ENCODE measurements at places on chromosomes 7 and 10.

- DNase-seq = no peak
Observed at GRCh38 chr7:34396437-34397064, 261.5 kb upstream of the NPSR1 start.

- no peak for DNase-seq
Observed at GRCh38 chr10:71024490-71024889, 136.1 kb upstream of the PCBD1 start.

DNA sequence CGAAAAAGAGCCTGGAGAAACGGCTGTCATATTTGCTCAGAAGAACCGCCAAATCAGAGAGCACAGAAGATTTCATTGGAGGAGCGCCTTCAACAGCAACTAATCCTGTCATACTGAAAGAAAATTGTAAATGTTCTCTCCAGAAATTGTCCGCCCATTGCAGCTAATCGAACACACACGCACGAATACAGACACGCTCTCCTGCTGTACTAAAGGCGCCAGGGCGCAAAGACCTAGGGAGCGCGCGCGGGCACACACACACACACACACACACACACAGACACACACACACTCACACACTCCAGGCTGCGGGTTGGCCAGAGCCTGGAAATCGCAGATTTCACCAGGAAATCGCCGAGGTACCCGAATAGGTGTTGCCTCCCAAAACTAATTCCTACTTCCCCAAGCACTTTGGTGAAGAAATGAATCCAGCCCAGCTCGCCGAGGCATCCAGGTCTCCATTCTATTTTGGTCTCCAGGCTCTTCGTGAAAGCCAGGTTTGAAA is at the start of gene CHRM2:
TSS of gene CHRM2 (plus strand) at position 157 of the 505 bp plus-strand sequence. CDS start 146,214 bp downstream, outside the sequence.
- DNase-seq = no peak

DNA sequence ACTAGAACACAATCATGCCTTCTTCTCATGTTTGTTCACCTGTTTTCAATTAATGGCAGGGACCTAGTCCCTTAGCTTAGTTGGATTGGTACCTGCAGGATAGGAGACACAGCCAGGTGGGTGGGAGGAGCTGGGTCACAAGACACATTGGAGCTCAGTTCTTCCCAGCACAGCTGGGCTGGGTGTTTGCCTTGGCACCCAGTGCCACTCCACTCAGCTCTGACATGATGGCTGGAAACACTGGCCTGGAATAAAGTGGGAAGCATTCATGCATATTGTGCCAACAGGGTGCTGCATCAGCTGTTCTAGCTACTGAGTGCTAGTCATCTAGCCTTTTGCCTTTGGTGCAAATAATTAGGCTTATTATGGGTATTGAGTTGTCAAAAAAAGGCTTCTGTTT is 226.1 kb downstream of the PTEN start:
- DNase-seq = no peak

GRCh38 chr7:106038916-106039315 is 73.2 kb downstream of the SYPL1 start:
- DNase-seq = no peak

DNA sequence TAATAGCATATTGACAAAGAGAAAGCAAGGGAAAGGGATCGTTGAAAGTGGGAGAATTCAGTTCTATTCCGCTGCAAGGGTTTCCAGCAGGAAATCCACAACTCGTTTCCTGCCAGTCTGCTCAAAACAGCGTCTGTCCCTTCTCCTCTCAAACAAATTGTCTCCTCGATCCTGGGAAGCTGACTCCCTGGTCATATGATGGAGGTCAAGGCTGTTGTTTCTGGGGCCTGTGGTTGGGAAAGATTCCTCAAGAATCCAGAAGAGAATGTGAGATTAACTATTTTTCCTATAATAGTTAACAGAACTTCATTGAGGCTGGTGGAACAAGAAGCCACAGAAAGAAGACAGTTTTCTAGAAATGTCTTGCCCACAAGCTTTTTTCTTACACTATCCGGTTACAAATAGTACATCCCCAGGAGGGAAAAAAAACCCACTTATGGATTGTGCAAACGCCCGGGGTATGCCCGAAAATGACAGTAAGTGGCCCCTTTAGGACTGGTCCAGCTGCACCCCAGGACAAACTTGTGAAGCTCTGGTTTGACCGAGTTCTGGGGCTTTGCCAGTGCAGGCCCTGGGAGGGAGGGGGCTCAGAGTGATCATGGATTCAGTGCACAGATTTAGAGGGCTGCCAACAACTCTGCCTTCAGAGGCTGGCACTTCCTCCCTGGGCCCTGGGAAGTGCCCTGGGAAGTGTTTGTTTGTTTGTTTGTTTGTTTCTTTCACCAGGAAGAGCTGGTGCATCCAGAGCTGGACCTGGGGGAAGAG is 49.4 kb upstream of the CTBP2 start:
- no peak for DNase-seq

- no peak for DNase-seq
Observed at GRCh38 chr7:157843336-157844140, 506.7 kb downstream of the DNAJB6 start.

GRCh38 chr7:94511718-94512117 is 2.1 kb downstream of the CASD1 start:
- no peak for DNase-seq

GRCh38 chr7:71385330-71385729 is 253.4 kb downstream of the GALNT17 start:
- no peak for DNase-seq

DNA sequence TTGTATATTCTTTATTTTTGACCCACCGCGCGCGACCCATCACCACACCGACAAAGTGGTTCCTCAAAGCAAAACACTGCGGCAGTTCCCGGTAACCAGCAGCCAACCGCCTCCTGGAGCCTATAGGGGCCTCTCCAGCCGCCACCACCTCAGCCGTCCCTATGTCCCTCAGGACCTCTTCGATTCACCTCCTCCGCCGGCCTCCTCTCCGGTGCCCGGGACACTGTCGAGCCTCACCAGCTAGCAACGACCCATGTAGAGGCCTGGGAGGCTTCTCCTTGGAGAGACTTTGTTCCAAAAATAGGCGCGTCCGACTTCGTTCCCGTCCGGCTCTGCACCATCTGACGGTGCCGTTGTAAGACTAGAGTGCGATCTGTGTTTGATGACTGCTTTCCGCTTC is 158.8 kb downstream of the HGF start:
- DNase-seq = no peak

DNA sequence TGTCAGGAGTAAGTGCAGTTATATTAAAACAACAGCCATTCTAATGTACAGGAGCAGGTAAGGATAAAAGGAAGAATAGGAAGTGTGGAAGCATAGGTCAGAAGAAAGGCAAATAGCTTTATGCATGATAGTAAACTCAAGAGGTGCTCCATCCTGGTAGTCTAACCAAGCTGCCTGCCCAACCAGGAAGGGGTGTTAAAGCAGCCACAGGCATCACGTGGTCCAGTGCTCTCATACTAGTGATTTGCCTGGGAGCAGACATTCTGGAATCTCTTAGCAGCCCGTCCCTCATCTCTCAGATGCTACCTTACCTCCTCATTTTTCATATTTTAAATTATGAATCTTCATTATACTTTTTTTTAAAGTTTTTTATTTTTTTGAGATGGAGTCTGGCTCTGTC is 18.5 kb downstream of the ABRAXAS2 start:
- DNase-seq = no peak

DNA sequence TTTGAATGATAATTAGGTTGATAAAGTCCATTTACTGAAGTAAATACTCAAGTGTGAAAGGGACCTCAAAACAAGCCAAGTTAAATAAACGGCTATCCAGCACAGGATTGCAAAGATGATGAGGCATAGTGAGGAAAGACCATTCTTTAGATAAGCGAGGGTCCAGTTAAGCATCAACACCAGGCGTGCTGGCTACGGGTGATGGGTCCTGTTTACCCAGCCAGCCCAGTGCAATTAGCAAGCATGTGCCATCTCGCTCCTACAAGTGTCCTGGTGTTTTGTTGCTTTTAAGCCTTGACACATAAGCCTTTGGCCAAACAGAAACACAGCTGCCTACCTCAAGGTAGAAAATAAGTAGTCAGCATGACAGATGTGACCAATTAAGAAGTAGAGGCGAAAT is 7.1 kb downstream of the NEBL start:
- no peak for DNase-seq

- no peak for DNase-seq
Observed at GRCh38 chr7:115409682-115410433, 488.0 kb downstream of the MDFIC start.

DNA sequence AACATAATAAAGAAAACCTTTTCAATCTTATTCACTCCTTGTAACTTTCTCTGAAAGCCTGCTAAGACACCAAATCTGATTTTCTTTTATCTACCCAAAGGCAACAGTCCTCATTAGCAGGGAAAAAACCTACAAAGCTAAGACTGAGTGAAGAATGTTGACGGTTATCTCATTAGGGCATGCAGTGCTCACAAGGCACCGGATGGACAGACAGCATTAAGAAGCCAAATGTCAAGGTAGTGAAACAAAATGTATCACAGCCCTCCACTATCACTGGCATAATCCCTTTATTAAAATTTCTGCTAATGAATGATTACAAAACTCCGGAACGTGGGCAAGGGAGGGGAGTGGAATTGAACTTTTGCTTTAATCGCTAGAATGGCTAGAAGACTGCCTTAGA is 442.8 kb downstream of the NEBL start:
- no peak for DNase-seq

GRCh38 chr10:119378737-119379067 is 163.8 kb downstream of the RGS10 start:
- DNase-seq = no peak

- no peak for DNase-seq
Observed at GRCh38 chr7:142762104-142762503, 8.7 kb upstream of the PRSS2 start.

DNA sequence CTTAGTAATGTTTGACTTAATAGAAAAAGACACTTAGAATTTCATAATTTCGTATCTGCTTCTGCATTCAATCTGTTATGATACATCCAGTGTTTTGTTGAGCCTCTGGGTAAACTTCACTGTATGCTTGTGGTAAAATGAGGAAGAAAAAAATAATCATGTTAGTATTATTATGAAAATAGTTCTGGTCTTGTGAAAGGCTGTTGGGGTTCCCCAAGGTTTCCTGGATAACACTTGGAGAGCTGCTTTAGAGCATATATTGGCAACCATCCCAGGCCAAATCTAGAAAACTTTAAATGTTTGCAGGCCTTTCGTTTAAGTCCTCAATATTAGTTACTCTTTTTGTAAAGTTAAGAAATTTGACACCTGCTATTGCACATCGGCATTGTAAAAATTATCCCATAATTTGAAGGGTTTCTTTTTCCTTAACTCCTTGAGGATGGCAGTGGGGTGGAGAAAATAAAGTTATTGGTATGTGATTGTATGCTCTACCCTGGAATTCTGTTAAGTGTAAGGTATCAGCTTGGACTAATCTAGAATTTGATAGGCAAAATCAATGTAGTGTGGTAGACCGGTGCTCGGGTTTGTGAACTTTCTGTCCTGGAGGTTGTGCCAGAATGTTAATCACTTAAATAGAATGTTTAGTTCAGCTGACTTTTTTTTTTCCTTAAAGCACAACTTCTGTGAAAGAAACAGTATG is 54.5 kb downstream of the WAC start:
- DNase-seq = no peak

DNA sequence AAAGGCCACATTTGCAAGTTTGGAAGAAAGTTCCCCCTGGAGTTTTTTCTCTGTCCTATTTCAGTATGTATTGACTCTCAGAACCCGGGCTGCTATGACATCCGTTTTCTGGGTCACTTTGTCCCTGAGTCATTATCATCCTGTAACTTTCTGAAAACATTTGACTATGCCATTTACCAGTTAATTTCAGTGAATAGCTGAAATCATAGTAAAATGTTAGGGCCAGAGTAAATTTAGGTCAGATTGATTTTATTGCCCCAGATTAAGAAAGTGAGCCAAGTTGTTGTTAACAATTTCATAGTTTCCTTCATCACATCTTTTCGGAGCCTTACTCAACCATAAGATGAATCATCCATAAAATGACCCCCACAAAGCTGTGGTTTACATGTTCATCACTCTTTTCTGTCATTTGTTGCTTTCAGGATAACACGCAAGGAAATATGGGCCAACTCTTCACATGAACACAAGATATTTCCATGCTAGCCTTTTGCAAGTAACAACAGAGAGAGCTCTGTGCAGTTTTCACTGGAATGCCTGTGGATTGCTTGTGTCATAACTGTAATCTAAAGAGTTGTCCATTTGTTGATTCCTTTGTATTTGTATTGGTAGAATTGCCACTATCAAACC is 3.9 kb upstream of the MACC1 start:
- DNase-seq = no peak

DNA sequence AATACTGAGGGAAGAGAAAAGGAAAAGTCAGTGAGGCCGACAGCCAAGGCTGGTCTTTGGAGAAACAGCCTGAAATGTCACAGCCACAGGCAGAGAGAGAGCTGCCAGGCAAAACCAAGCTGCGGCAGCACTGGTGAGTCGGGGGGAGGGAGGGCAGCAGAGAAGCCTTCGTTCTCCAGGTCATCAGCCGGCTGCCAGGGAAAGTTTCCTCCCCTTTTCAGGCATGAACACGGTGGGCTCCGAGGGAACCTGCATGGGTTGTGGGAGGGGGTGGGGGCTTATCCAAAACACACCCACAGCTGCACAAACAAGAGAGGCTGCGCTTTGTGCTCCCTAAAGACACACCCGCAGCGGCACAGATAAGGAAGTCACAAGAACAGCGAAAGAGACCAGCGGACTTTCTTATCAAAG is 62.3 kb upstream of the NKX6-2 start:
- no peak for DNase-seq

DNA sequence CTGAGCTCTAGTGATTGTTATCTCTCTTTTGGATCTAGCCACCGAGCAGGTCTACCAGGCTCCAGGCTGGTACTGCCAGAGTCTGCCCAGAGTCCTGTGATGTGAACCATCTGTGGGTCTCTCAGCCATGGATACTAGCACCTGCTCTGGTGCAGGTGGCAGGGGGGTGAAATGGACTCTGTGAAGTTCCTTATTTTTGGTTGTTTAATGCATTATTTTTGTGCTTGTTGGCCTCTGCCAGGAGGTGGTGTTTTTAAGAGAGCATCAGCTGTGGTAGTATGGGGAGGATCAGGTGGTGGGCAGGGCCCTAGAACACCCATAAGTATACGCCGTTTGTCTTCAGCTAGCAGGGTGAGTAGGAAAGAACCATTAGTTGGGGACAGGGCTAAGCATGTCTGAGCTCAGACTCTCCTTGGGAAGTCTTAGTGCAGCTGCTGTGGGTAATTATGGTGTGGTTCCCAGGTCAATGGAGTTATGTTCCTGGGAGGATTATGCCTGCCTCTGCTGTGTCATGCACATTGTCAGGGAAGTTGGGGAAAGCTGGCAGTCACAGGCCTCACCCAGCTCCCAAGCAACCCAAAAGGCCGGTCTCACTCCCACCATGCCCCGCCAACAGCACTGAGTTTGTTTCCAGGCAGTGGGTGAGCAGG is 81.8 kb downstream of the NPSR1 start:
- DNase-seq = no peak

GRCh38 chr10:74891053-74891452 is 64.7 kb downstream of the KAT6B start:
- DNase-seq = no peak

- DNase-seq = peak; percentile 24
Observed at GRCh38 chr10:74078037-74078436, 72.6 kb downstream of the AP3M1 start.

- no peak for DNase-seq
Observed at GRCh38 chr7:142477079-142477651, 219.3 kb upstream of the PRSS58 start.

- DNase-seq = no peak
Observed at GRCh38 chr10:132036153-132036886, 29.4 kb upstream of the JAKMIP3 start.

All from activated CD8-positive, alpha-beta memory T cell treated with anti-CD3 and anti-CD28 coated beads for 4 hours (primary cell).